ENCODE measurements at places on chromosomes 11 and 22.
A peak's percentile ranks its signal among the peaks of the same experiment; 100 is the strongest.

DNA sequence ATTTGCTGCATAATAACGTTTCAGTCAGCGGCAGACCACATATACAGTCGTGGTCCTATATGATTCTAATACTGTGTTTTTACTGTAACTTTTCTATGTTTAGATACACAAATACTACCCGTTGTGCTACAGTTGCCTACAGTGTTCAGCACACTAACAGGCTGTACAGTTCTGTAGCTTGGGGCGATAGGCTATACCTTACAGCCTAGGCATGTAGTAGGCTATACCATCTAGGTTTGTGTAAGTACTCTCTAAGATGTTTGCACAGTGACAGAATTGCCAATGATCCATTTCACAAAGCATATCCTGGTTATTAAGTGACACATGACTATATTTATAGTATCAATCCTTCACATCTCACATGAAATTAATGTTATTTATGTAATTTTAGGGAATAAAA, 78.2 kb downstream of the YAP1 start:
- no peak for DNase-seq

DNA sequence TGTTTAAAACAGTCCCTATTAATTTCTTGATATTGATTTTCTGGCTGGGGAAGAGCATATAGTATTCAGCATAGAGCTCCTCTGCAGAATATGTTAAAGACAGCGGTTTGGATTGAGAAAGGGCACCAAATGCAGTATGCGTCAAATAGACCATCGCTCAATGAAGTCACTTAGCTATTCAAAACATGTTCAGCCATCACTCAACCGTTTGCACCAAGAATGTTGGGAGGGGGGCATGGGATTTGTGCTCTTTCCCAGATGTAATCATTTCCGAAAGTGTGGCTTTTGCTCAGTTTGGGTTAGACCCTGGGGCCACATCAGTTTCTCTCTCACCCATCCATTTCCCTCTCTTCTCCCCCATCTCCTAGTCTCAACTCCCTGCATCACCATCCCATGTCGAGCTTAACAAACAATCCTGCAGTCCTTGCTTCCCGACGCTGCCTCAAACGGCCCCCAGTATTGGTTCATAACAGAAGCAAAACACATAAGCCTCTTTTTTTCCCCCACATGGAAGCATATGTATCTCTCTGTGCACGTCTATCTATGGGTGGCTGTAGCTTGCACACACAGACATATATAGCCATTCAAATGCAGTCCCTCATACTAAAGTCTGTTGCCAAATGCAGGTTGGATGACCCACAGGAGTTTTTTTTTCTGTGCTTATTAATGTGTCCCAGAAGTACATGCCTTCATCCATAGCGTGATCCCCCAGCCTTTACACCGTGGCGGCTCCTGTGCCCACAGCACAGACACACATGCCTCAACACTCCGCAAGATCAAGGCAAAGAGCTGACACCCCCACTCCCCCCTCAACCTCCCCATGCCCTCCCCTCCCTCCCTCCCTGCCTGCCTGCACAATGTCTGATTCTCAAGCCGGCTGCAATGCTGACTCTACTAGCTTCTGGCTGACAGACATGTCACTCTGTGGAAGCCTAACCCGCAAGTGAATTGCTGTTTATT, 2.6 kb downstream of the CACNG2 start:
- no peak for DNase-seq

GRCh38 chr11:59187587-59187986, 15.7 kb downstream of the DTX4 start:
- DNase-seq = no peak

DNA sequence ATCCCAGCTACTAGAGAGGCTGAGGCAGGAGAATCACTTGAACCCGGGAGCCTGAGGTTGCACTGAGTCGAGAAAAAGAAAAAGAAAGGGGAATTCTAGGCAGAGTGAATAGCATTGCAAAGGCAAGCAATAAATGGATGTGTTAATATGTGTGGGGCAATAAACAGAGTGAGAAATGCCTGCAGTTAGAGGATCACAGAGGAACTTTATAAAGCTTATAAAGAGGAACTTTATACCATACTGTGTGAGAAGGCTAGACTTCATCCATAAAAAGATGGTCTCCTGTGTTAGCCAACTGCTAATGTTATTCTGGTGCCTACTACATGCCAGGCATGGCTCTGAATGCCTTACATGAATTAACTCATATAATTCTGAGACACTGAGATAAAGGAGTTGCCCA, 841 bp downstream of the B3GNT6 start:
- DNase-seq = no peak

GRCh38 chr22:36781656-36782627, 6.0 kb upstream of the IFT27 start:
- DNase-seq = peak; percentile 69

DNA sequence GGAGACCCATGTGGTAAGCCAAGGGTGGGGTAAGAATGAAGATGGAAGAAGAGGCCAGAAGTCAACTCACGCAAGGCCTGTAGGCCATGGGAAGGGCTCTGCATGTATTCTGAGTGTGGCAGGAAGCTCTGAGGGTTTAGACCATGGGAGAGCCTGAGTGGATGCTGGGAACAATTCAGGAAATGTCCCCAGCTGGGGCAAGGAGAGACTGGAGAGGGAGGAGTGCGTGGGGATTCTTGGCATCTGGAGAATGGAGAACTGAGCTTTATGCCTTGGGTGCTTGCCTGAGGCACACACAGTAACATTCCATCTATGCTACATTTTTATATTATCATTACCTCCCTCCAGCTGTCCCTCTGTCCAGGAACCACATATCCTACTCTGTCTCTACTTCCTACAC, 50.4 kb upstream of the CD82 start:
- no peak for DNase-seq

GRCh38 chr11:46388619-46389449, 2.7 kb downstream of the CHRM4 start:
- no peak for DNase-seq

GRCh38 chr11:80307676-80308075, 866.8 kb upstream of the TENM4 start:
- DNase-seq = no peak

DNA sequence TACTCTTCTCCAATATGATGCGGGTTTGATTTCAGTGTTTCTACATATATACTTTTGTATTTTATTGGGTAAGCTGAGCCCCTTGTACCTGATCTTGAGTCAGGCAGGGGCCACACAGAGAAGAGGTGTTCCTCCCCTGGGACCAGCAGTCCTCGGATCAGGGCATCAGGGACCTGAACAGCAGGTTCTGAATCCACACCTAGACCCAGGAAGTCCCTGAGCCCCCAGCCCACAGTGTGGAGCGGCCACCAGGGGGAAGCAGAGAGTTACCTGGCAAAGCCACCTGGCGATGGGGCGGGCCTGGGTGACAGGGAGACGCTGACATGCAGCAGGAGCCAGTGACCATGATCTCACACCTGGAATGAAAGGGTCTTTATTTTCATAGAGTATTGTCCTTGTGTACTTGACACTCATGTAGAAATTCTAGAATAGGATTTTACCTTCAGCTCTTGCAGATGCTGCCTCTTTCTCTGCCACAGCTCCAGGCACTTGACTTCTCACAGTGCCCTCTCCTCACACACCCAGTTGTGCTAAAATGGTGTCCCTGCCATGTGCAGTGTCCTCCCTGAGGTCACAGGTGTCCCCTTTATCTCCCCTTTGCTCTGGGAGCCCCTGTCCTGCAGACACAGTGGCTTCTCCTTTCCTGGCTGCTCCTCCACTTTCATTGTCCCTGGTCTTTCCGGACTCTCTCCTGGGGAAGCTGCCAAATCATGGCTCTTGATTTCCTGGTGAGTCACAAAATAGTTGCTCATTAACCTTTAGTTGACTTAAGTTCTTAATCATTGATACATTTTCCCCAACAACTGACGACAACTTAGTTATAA, 48.5 kb downstream of the GGTLC2 start:
- DNase-seq = peak; percentile 74

DNA sequence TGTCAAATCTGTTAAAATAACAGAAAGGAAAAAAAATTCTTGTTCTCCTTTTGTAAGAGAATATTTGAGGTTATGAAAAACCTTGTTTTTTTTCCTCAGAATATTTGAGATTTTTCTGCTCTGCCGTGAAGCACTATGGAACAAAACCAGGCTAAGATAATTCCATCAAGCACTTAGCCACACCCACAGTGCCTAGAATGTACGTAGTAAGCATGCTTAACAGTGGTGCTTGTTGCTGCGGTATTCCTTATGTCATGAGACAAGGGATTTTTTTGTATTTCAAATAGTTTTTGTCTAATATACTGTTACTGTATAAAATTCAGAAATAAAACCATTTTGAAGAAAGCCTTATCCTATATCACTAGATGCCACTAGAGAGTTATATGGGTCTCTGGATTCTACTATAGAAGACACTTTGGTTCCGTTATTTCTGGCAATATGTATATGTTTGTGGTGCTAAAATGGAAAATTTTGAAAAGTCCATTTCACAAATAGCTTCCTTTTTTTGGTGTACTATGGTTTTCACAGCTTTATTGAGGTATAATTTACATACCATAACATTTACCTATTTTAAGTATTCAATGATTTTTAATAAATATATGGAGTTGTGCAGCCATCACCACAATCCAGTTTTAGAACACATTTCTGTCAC, 23.7 kb downstream of the PDHX start:
- DNase-seq = no peak

- peak; percentile 88 for DNase-seq
These were observed 10.4 kb upstream of the HIKESHI start for GRCh38 chr11:86291466-86292262.

DNA sequence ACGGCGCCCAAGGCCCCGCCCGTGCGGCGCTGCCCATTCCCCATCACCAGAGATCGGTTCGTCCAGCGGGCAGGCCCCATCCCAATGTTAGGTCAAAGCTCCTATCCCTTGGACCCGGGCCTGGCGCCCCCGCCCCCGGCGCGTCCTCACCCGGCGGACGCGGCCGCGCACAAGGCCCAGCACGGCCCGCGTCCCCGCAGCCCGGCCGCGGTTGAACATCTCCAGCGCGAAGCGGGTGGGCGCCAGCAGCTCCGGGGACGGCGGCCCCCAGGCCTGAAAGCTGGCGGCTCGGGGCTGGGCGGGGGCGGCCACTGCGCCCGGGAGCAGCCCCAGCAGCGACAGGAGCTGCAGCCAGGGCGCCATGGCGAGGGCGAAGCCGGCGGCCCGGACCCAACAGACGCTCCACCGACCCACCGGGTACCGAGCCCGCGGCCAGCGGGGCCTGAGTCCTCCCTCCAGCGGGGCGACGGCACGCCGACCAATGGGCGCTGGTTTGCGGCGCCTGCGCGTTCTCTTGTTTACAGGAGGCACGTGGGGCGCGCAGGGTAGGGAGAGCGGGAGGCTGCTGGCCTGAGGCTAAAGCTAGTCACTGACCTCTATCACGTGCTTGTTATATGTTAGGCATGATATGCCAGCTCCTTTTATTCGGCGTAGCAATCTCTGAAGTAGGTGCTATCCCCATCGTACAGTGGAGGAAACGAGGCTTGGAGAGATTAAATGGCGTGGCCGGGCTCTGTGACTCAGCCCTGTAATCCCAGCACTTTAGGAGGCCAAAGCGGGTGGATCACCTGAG, at the start of gene CTSF:
TSS of gene CTSF (minus strand) at position 483 of the 793 bp plus-strand sequence. CDS start at position 363, 120 bp downstream.
- DNase-seq = peak; percentile 72

DNA sequence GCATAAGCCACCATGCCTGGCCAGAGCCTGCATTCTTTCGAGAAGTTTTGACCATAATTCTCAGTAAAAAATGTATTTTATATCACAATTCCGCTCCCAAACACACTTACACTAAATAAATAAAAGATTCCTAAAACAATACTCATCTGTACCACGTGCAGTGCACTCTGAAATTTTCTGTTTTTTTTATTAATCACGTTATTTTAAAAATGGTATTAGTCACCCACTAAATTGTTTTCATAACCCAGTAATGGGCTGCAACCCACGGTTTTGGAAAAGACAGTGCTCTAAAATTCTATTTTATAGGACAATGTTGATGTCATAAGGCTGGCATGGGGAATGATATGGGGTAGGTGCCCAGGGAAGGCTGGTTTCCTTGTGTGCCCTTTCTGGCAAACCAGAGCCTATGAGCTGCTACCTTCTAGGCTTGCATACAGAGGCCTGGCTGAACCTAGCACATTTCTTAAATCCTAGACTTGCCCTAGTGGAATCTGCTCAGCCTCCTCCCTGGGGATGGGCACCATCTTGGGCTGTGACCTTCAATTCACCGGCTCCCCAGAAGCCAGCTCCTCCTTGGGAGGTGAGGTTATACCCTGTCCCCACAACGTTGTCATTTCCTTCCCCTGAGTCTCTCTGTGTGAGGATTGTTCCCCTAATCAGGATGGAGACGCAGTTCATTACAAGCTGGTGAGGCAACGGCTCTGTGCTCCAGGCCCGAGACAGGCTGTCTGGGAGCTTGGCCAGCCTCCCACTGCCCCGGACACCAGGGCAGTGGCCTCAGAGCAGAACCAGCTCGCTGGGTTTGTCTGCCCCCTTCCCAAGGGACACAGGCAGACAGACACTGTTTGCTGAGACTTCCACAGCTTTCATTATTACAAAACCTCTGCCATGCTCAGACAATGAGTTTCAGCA, 116.5 kb upstream of the NAV2 start:
- no peak for DNase-seq

- no peak for DNase-seq
These were observed 53.1 kb upstream of the OR4B1 start for GRCh38 chr11:48163360-48164100.

DNA sequence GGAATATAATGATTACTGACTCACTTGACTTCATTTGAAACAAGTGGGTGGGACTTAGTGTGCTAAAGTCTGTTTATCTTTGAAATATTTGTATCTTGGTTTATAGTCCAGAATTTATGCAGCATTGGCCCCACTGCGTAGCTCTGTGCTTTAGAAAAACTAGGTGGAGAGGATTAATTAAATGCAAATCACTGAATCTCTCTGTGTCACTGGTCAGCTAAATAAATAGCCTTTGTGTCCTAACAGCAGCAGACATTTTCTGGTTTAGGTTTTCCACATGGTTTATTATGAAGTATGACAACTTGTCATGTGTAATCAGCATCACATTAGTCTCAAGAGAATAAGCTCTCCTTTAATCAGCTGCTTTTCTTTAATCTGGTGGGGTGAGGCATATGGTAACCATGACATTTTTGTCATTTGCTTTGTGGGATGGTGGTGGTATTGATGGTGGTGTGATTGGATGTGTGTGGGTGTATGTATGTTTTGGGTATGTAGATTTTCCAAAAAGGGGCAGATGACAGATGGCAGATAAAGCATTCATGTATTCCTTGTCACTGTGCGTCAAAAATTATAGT, 33.9 kb downstream of the BCL2L13 start:
- DNase-seq = peak; percentile 30

DNA sequence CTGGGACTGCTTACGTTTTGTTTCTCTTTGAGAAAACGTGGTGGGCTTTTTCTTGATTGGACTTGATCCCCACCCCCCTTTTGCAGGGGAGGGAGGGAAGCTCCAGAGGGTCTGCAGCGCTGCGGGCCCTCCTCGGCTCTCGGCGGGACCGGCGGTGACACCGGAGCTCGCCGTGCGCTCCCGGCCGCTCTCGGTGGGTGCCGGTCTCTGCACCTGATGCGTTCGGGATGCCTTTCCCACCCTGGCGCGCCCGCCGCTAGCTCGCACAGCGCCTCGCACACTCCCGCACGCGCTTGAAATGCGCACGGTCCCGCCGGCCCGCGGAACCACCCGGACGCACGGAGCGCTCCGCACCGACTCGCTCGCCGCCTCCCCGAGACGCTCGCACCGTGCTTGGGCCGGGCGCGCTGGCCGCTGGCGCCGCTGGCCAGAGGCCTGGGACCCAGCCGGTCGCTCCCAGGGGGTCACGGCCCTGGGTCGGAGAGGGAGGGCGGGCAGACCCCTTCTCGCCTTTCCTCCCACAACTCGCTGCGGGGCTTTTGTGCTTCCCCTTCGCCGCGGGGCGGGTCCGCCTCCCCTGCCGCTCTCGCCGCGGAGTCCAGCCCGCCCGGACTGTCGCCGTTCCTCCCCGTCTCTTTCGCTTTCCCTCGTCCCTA, 1.0 kb downstream of the ZBTB16 start:
- DNase-seq = peak; percentile 57
